ENCODE measurements at places on chromosomes 13 and 19. TPM values are rescaled to one million over a fixed set of nuclear protein-coding genes. Genes with fewer than 3 reads are reported as not detected.

Gene CBARP
- polyA plus RNA-seq: not detected

Gene PTPRH
- polyA plus RNA-seq: not detected

Gene SERP2
- not detected for polyA plus RNA-seq

DNA sequence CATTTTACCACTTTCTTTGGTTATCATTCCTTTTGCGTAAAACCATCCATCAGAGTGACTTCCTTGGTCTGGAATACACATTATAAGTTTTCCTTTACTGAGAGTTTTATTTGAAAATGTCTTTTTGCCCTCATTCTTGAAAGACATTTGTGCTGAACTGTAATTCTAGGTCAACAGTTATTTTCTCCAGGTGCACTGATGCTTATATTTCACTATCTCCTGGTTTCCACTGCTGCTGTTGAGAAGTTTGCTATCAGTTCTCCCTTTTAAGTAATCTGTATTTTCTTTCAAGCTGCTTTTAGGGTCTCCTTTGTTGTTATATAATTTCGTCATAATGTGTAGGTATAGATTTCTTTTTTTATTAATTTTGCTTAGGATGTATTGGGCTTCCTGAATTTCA is 160.0 kb downstream of the DCT start:
- no peak for DNase-seq

DNA sequence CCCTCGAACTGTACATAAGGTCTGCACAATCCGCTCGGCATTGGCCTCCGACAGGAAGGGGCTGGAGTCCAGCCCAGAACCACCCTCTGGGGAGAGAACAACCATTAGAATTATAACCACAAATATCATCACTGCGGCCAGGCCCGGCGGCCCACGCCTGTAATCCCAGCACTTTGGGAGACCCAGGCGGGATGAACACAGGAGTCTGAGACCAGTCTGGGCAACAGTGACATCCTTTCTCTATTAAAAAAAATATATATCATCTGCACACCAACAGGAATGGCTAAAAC is 11.4 kb downstream of the COQ8B start:
- no peak for DNase-seq

DNA sequence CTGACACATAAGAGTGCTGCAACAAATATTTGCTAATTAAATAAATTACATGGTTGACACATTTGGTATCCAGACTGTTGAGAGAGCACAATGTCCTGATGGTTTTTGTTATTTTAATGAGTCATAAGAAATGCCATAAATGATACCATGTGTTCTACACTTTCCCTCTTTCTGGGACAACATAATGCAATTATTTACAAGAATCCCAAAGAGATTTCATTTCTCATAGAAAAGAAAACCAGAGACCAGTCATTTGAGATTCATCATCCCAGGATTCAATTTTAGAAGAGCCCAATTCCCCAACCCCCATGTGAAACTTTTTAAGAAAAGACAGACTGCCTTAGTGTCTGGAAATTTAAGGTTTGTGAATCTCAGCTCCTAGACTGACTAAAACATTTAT is 399.6 kb downstream of the DCT start:
- DNase-seq: no peak

DNA sequence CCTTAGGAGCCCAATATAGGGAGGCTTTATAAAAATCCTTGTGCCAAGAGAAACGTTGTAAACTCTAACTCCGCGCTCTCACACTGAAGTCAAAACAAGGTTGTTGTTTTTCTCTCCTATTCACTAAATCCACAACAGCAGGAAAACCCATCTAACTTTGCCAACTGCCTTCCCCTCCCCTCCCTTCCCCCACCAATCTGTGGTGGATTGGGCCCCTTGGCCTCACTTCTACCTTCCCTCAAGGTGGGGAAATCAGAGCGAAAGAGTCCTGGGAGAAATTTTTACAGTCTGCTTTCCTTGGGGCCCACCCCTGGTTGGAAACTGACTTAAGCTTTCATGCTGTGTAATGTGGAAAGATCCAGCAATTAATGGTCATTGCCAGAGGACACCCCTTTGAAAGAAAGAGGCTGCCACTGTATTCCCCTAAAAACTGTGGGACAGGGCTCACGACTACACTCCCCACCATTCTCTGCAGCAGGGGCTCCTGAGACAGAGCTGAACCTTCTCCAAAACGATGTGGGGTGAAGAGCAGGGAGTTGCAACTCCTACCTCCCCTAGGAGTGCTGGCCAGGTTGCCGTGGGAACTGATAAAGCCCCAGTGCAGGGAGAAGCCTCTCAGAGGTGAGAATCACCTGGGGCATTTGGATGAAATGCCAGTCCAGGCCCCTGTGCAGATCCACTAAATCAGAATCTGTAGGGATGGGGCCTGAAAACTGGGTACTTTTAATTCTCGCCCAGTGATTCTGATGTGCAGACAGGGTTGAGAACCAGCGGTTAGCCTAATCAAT is 1.1 kb downstream of the DHRS12 start:
- DNase-seq: no peak

GRCh38 chr13:46648166-46648607 is 95.2 kb downstream of the LRCH1 start:
- DNase-seq: no peak

DNA sequence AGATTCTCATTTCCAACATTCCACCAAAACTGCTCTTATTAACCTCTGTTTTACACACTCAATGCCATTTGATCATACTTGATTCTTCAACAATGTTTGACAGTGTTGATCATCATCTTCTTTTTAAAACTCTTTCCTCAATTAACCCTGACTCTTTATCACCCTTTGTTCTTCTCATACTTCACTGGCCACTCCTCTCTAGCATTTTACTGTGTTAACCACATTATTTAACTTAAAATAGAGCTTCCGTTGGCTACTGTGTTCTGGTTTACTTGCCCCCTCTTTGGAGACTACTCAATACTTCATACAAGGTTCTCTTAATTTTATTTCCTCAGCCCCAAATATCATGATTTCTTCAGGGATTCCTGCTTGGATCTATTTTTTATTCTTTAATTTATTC is 121.1 kb upstream of the SPRY2 start:
- no peak for DNase-seq

GRCh38 chr13:83333614-83334388 is 548.5 kb downstream of the SLITRK1 start:
- DNase-seq: no peak

DNA sequence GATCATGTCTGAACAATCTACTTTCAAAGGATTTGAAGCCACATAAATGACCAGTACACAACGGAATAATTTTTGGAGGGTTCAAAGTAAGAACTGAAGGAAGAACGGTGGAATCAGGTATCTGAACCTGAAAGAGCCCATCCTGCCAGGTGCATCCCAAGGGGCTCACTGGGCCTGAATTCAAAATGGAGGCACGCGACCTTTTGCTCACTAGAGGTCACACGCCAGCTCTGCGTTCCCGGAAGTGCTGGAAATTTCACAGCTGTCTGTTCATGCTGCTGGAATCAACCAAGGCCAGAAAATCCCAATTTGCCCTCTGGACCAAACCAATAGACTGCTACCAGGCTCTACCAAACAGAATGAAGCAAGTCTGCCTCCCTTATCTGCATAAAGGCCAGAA is 4.2 kb upstream of the RASA3 start:
- DNase-seq: no peak

GRCh38 chr13:35814605-35815011 is 316.6 kb downstream of the DCLK1 start:
- DNase-seq: no peak

Data from naive B cell (primary cell).